Right renal pelvis (tissue), 4 donors: ENCODE measurements at places on chromosomes 5 and 9. TPM values are rescaled to one million over a fixed set of nuclear protein-coding genes. Genes with fewer than 3 reads are reported as not detected.

GRCh38 chr5:177592905-177593304 is 902 bp downstream of the TMED9 start:
- DNase-seq: no peak

GRCh38 chr9:107169796-107170195 is 113.3 kb upstream of the RAD23B start:
- no peak for DNase-seq

DNA sequence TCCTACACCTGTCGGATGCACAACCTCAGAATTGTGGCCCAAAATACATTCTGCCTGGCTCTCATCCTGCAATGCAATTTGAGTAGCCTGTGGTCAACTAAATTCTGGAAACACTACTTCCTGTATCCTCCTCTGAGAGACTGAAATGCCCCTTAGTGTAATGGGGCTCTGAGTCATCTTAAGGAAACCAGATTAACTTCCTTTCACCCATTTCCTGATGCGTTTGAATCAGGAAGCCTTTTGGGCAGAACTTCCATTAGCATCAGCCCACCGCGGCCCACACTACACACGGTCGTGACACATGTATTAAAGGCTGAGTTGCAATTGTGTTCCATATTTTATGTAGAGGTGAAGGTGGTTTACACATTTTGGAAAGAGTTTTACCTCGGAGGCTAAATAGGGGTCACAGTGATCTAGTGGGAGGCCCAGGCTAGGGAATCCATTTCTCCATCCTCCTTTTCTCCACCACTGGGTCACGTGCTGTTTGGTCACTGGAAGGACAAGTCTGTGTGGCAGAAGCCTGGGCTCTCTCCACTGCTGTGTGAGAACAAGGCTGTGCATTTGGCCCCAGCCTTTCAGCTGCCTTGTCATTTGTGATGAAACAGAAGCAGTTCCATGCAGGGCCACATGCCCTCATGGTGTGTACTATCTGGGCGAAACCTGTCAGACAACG is 55.9 kb downstream of the DAP start:
- no peak for DNase-seq

- no peak for DNase-seq
Measured at GRCh38 chr5:176188506-176189193, 49.6 kb upstream of the SIMC1 start.

DNA sequence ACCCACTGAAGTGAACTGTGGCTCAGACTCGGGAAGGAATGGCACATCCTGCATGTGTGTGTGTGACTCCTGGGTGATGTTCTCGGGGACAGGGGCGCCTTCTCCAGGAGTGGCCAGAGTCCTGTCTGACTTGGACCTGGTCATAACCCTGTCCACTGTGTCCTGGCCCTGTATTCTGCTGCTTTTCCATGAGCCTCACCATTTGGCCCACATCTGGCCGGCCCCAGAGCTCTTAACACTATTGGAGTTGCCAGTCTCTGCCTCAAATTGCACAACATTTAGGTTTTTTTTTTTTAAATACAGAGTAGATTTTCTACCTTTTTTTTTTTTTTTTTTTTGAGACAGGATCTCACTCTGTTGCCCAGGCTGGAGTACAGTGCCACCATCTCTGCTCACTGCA is 278.3 kb upstream of the TUT7 start:
- DNase-seq: no peak

GRCh38 chr5:67879620-67880510 is 335.7 kb upstream of the PIK3R1 start:
- DNase-seq: no peak

- no peak for DNase-seq
Measured at GRCh38 chr9:103287361-103287760, 292.2 kb downstream of the CYLC2 start.

GRCh38 chr9:68651280-68651893 is 53.7 kb upstream of the PIP5K1B start:
- no peak for DNase-seq

UBTD2 gene
- 68.5 TPM for polyA plus RNA-seq

- no peak for DNase-seq
Measured at GRCh38 chr5:154984946-154985516, 28.5 kb upstream of the KIF4B start.

- no peak for DNase-seq
Measured at GRCh38 chr9:108813951-108814601, 41.7 kb downstream of the ACTL7B start.

GRCh38 chr9:133375116-133375723 is 640 bp downstream of the SURF4 start:
- DNase-seq: no peak

DNA sequence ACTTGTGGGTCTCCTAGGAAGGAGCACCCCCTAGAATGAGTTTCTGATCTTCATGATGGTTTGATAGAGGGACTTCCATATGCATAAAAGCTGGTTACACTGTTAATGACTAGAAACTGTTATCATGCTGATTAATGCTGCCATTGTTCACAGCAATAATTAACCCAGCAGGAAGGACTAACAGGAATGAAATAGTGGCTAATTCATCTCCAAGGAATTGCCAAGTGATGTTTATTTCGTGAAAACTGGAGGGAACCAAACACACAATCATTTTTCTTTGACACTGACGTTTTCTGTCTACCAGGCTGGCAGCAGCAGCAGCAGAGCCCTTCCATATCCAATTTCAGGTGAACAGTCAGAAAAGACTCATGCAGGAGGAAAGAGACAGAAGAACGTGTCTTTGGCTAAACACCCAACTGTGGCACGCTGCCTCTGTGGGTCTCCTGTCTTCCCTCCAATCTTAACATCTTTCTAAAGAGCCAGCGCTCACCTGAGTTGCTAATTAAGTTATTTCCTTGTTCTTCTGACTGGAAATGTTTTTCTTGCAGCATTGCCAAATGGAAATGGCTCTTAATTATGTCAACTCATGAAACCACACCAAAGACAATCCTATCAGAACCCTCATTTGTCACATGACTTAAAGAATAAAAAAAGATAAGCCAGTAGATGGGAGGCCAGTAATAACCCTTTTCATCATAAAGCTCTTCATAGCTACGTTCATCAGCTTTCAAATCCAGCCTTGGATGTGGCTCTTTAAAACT is 181.5 kb downstream of the SLIT3 start:
- DNase-seq: no peak

- no peak for DNase-seq
Measured at GRCh38 chr9:8136477-8136876, 336.9 kb upstream of the DMAC1 start.

DNA sequence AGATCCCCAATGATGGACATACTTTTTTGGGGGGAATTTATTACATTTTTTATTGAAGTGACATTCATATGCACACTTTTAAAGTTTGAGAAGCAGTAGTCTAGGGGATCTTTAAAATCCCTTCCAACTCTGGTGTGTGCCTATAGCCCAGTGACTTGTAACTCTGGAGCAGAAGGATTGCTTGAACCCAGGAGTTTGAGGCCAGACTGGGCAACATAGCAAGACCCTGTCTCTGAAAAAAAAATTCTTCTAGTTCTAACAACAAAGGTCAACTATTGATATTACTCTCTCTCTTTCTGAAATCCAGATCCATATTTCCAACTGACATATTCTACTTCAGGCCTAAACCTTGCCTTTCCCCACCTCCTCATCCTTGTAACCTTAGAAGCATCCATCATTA is 148.2 kb upstream of the SPRY4 start:
- DNase-seq: no peak

INSL4 gene
- polyA plus RNA-seq: not detected

DNA sequence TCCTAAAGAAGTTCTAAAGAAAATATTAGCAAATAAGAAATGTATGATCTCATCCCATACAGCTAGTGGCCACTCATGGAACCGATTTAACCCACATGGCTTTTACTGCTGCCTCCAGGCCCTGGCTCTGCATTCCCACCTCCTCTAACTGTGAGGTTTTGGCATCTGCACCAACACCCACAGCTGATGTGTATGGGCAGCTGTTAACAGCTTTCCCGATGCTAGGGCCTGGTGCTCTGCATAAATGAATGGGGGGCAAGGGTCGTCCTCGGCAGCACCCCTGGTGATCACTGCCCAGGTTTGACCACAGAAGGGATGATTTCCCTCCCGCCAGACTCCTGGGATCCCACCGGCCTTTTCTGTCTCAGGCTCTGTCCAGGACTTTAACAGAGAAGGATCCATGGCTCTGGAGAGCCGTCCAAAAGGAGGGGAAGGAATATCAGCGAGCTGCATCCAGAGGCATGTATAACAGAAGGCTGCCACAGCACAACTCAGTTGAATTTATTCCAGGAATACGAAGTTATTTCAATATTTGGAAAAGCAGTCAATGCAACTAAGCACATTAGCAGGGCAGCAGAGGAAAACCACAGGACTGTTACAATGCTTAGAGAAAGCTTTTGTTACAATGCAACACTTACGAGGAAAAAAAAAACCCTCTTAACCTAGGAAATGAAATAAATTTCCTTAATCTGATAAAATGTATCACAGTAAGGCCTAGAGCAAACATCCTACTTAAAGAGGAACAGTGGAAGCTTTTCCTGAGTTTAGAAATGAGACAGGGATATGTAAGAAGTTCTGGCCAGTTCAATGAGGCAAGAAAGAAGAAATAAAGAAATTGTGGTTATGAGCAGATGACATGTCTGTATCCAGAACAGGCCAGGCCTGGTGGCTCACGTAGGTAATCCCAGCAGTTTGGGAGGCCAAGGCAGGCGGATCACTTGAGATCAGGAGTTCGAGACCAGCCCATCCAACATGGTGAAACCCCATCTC is 63.1 kb downstream of the NACC2 start:
- no peak for DNase-seq

DNA sequence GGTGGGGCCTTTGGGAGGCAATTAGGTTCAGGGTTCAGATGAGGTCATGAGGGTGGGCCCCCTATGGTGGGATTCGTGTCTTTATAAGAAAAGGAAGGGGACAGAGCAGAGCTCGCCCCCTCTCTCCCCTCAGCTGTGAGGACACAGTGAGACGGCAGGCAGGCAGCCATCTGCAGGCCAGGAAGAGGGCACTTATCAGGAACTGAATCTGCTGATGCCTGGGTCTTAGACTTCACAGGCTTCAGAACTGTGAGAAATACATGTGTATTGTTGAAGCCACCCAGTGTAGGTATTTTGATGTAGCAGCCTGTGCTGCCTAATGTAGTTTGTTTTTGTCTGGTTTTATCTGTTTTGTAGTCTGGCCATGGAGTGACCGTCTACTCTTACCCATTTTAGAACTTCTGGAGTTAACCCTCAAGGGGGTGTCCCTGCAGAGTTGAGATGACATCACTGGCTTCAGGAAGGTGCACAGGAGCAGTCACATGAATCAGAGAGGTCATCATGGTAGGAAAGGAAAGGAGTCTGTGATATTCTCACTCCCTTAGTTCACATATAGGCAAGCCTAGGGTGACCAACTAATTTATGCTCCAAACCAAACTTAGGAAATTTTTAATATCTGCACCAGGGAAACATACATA is 71.0 kb downstream of the LRRC70 start:
- no peak for DNase-seq

- DNase-seq: no peak
Measured at GRCh38 chr5:139426203-139426885, 13.0 kb downstream of the DNAJC18 start.

PCDHGA6 gene
- 9.1 TPM for polyA plus RNA-seq

DNA sequence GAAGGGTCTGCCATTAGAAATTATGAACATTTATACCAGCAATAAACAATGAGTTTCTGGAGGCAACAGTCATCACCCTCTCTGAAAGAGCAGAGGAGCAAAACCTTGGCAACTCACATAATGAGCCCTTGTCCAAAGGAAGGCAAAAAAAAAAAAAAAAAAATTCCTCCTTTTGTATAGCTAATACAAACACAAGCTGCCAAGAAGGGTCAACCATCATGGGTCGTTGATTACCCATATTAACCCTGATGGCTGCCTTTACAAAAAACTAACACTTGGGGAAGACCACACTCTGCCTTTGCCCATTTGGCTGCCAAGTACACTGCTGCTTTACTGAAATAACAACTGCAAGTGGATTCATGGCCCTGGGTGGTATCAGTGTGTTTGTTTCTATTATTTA is 272.7 kb downstream of the ADAMTSL1 start:
- no peak for DNase-seq

GRCh38 chr9:124208571-124208970 is 49.2 kb upstream of the NEK6 start:
- no peak for DNase-seq

DNA sequence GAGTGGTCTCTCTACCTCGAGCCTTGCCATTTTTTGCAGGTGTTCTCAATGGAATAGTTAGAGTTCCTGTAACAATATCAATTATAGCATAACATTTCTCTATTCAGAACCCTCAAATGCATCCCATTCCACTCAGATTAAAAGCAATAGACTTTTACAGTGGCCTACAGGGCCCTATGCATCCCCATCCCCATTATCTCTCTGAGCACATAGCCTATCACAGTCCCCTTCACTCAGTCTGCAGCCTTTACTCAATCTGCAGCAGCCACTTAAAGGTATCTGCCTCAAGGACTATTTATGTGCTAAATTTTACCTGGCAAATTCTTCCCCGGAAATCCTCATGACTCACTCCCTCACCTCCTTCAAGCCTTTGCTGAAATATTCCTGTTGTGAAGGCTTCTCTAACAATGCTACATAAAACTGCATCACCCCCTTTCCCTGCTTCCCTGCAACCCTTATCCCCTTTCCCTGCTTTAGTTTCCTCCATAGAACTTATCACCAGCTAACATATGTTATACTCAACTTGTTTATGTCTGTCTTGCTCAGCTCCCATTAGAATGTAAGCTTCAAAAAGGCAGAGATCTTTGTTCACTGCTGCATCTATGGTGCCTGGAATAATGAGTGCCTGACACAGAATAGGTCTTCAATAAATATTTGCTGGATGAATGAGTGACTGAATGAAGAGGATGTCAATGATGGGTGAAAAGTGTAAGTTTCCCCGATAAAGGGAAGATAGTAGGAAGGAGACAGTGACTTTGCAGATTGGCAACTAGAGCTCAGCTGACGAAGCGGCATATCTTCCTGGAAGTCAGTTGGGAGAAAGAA is 54.1 kb upstream of the ZNF366 start:
- DNase-seq: no peak

GRCh38 chr5:142327111-142327842 is 2.5 kb upstream of the SPRY4 start:
- DNase-seq: no peak

HK3 gene
- polyA plus RNA-seq: 0.60 TPM

FIBCD1 gene
- 0.44 TPM for polyA plus RNA-seq

DNA sequence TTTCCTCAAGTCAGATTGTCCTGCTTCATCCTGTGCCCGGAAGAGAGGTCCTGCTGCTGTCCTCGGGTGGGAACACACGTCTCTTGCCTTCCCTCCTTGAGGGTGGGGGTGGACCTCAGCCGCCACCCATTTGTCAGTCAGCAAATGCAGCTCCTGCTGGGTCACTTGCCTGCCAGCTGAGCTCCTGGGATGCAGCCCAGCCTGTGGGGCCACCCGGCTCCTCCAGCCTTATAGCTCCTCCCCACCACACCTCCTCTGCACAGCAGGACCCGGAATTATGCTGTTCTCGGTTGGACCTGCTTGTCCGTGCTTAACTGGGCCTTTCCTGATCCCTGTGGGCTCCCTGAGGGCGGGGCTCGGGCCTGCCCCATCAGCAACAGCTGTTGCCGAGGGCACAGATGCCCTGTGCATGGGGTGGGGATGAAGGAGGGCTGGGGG is 52.7 kb downstream of the RXRA start:
- no peak for DNase-seq

GOLM1 gene
- 162 TPM for polyA plus RNA-seq

MYOZ3 gene
- 6.3 TPM for polyA plus RNA-seq
